ENCODE measurements at places on chromosomes 1 and 21.

DNA sequence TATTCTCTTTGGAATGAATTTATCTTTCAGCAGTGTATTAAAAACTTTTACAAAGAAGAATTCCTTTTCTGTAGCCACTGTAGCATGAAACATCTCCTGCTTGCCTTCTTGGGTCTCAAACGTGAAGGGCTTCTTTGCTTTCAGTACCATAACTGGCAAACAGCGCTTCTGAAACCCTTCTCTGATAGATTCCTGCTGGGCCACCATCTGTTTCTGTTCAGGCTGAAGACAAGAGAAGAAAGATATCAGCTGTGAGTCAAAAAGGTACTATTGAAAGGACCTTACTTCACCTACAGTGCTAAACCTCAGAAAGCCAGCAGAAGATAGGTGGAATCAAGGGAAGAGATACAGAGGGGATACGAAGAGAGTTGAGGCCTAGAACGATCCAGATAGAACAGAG, 10.5 kb downstream of the AIM2 start:
- DNase-seq: no peak

- DNase-seq: peak; percentile 15
These were observed 1.2 kb upstream of the ANGPTL7 start for GRCh38 chr1:11187931-11188330.

DNA sequence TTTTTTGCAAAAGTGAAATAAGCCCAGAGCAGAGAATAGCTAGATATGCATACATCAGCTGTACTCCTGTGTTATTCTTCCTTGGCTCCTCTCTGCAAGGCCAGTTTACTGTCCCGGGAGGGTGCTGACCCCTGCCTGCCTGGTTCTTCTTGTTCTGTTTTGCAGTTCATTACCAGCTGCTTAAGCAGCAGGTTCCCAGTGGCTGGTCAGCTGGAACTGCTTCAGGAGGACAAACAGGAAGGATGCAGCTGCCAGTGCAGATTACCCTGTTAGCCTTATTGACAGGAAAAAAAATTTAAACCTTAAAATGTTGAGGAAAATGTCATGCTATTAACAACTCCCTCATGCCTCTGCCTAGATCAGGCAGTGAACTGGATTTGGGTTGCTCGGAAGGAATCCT, 16.0 kb upstream of the LRIG2 start:
- no peak for DNase-seq

DNA sequence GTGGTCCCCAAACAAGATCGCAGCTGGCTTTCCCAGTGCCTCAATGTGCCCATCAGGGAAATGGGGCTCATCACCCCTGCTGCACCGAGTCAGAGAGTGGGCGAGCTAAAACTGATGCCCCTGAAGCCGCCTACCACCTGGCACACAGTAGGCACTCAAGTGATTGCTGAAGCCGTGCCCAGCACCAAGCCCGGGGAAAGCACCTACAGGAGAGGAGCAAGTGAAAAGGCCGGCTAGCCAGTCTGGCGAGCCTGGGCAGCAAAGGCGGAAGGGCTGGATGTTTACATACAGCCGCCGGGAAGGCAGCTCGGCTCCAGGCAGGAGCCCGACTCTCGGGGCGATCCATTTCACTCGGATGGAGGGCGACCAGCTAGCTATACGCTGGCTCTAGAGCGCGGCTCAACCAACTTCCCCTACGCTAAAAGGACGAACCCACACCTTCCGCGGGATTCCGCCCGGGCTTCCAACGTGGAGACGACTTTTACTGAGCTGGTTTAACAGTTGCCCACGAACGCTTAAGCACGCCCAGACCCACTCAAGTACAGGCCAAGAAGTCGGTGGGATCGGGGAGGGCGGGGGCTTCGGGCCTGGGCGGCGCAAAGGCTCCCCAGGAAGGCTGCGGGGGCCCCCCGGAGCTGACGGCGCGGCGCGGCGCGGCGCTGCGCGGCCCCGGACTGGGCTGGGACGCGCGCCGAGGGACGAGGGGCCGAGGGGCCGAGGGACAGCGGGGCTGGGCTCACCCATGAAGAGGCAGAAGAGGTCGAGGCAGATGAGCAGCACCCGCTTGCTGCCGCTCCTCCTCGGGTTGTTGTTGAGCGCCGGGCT, 1.0 kb downstream of the PLPP3 start:
- peak; percentile 17 for DNase-seq

DNA sequence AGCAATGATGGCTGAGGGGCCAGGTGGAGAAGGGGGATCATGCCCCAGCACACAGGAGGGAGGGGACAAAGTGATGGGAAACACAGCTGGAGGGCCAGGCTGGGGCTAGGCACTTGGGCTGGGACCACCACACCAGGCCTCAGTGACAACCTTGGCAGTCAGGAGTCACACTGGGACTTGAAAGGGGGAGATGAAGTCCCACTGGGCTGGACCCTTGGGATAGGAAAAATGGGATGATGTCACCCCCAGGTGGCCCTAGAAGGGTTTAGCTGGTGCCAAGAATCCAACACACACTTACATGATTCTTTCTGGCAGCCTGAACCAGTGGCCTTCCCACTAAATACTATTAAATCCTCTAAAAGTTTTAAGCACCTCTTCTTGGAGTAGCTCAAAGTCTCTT, 17.1 kb downstream of the ZBTB17 start:
- DNase-seq: no peak

DNA sequence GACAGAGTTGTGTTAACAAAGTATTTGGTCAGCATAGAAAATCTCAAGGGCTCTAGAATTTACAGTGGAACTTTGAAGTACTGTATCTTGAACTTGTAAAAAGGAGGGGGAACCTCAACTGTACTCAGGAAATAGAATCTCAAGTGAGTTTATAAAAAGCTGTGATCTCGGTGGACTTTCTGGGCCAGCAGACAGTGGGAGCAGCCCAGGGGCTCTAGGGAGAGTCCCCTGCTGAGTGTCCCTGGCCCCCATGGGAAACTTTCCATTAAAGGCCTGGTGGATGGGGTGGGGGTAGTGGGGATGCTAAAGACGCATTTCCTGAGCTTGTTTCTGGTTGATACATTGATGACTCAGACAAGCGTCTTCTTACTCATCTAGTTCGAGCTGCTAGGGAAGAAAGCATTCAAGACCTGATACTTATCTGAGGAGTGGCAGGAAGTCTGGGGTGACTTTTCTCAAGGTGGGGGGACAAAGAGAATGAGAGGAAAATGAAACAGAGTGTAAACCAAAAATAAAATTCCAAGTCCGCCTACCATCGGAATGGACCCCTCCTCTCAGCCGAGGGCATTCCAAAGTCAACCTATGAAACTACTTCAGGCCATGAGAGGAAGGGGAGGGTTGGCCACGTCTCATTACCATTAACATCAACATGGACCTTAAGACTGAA, 65.5 kb downstream of the NID1 start:
- no peak for DNase-seq

- no peak for DNase-seq
These were observed 27.2 kb downstream of the ADAMTS5 start for GRCh38 chr21:26939601-26940111.

GRCh38 chr1:39827201-39827600, 38.5 kb upstream of the BMP8B start:
- no peak for DNase-seq

- no peak for DNase-seq
These were observed 18.8 kb downstream of the ITSN1 start for GRCh38 chr21:33661146-33661545.

GRCh38 chr1:40047276-40047675, 6.7 kb downstream of the CAP1 start:
- no peak for DNase-seq

DNA sequence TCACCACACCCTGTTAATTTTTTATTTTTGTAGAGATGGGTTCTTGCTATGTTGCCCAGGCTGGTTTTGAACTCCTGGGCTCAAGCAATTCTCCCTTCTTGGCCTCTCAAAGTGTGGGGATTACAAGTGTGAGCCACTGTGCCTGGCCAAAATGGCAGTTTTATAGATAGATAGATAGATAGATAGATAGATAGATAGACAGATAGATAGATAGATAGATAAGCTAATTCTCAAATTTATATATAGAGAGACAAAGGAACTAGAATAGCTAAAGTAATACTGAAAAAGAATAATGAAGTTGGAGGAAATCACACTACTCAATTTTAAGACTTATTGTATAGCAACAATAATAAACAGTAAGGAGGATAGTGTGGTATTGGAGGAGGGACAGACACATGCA, 21.1 kb downstream of the SHISAL2A start:
- no peak for DNase-seq

DNA sequence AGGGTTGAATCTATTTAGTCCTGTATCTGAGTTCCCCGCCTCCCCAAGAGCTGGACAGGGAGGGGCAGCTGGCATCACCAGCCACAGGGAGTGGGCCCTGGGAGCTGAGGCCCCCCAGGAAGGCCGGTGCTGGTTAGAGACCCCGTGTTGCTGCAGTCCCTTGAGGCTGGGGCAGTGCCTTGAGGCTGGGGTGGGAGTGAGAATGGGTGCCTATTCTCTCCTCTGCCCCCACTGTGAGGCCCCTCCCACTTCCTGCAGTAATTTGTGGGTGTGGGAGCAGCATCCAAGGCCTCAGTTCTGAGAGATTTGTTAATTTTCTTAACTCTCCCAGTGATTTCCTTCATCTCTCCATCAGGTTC, 2.5 kb upstream of the TRAPPC3 start:
- DNase-seq: no peak

DNA sequence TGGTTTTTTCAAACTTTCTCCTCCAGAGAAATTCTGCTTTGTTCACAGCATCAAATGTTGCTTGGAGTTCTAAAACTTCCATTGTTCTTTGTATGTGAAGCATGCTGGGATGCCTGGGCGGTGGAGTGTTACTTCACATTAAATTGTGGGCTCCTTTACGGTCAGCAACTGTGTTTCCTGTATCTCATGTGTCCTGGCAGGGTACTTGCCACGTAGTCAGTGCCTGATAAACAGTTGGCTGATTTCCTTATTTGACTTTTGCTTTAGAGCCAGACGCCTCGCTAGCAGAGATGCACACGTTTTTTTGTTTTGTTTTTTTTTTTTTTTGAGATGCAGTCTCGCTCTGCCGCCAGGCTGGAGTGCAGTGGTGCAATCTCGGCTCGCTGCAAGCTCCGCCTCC, 96.7 kb downstream of the UCK2 start:
- DNase-seq: no peak

DNA sequence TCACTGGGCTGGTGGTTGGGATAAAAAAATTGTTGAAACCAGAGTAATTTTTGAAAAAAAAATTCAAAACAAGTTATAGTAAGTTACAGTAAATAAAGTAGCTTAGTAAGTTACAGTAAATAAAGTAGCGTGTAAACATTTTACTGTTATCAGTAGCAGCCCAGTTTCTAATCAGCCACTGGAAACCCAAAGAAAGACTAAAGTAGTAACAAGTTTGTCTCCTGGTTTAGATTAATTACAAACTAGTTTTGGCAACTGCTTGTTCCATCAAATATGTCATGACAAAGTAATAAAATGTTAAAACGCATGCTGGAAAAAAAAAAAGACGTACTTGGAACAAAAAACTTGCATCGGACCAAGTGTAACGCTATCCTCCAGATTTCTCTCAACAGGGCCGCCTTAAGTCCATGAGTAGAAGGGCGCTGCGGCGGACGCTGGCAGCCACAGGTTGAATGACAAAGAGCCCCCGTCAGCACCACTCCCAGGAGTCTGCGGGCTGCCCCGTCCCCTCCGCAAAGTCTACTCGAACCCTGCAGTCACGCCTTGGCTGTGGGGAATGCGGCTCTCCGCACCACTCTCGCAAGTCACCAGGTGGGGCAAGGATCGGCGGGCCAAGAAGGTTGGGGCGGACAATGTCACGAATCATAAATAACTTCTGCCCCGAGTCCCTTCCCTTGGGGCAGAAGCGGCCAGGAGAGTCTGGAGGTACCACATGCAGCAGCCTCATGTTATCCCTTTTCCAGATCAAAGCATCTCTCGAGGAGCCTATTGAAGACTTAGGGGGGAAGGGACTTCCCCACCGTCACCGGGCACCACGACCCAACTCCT, 837 bp downstream of the SLC16A1 start:
- DNase-seq: peak; percentile 41

DNA sequence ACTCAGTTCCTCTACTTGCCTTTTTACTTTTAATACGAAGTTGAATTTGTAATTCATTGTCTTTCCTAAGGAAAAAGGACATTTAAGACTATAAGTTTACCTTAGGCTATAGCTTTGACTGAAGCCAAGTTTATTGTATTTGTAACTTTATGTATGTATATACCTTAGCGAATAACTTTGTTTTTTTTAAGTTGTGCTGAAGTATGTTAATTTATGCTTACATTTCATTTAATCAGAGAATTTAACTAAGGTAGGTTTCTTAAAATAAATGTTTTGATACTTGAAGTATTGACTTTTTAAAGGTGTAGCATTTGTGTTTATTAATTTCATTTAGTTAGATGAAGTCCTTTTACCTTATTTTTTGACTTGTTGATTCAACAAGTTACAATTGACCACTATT, 55.2 kb upstream of the TPTE start:
- DNase-seq: no peak

DNA sequence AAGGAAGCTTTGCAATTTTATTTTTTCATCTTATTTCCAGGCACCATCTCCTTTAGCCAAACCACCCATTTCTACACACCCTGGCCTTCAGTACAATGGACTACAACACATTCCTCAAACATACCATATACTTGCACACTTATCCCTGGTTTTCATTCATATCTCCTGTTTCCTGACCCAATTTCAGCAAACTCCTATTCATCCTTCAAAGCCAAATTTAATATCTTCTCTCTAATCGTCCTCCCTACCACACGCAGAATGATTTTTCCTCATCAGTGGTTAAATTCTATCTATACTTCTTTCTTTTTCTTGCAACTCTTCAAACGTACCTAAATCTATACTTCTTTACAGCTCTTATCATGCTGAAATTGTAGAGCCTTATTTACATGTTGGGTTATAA, 2.9 kb downstream of the DENND2C start:
- DNase-seq: no peak

DNA sequence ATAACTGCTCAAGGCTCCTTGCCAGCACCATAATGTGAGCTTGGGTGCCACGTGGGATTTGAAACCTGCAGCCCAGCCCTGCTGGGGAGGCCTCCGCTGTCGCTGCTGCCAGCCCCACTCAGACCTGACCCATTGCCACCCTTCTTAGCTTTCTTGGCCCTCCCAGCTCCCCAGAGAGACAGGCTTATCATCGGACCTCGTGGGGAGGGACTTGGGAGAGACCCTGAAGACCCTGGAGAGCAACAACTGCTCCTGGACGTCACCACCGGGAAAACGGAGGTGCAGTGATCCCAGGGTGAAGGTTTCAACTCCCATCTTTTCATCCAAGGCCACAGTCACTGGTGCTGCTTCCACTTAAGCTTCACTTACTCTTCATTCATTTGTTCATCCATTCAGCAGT, 596.1 kb downstream of the PTPRU start:
- DNase-seq: no peak

GRCh38 chr1:115445090-115445489, 107.0 kb upstream of the NGF start:
- DNase-seq: no peak

All from amygdala (tissue), 56 donors.